ENCODE measurements at places on chromosomes 2 and 18.
A peak's percentile ranks its signal among the peaks of the same experiment; 100 is the strongest.

- H3K4me1 ChIP-seq, result no peaks in the 10 kb centered on the region
- H3K27ac ChIP-seq, result no peak overlapping the region
- DNase-seq, result no peak
- no peaks in the 10 kb centered on the region for H3K27me3 ChIP-seq
- no peaks in the 10 kb centered on the region for H3K36me3 ChIP-seq
- H3K4me3 ChIP-seq, result no peak overlapping the region
Measured at GRCh38 chr2:122273785-122274419, 518.5 kb downstream of the TSN start.

DNA sequence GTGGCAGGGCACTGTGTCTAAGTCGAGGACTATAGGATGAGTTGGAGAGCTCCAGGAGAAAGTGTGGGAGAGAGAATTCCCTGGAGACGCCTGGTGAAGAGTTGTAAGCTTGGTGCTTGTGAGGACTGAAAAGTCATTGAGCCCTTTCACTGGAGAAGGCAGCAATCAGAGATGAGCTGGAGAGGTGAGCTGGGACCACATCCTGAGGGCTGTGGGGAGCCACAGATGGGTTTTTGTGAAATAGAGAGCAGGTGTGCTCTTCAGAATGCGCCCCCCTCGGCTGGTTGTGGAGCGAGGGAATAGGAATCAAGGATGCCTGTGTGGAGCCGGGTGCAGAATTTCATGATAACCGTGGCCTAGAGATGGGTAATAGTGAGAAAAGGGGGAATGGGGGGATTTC, 224.3 kb downstream of the KLHL29 start:
- DNase-seq, result no peak
- H3K27me3 ChIP-seq, result no peaks in the 10 kb centered on the region
- H3K27ac ChIP-seq, result no peak overlapping the region
- no peak overlapping the region for H3K4me3 ChIP-seq
- no peaks in the 10 kb centered on the region for H3K36me3 ChIP-seq
- H3K4me1 ChIP-seq, result no peaks in the 10 kb centered on the region

DNA sequence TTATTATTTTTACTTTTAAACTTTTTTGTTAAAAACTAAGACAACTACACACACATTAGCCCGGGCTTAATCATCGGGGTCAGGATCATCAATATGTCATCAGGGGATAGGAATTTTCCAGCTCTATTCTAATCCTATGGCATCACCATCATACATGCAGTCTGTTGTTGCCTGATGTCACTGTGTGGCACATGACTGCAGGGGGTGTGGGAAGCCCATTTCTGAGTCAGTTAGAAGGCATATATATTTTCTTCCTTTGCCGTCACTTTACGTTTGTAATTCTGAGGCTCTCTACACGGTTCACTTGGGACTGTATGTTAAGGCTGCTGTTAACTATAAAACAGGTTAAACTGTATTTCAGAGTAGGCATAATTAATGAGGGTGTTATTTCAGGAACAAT, 144.4 kb upstream of the ITGA6 start:
- H3K36me3 ChIP-seq, result no peaks in the 10 kb centered on the region
- H3K27me3 ChIP-seq, result no peaks in the 10 kb centered on the region
- H3K4me3 ChIP-seq, result no peak overlapping the region
- H3K4me1 ChIP-seq, result no peaks in the 10 kb centered on the region
- DNase-seq, result peak; percentile 29
- no peak overlapping the region for H3K27ac ChIP-seq

- peak; percentile 81 for DNase-seq
- no peaks in the 10 kb centered on the region for H3K27me3 ChIP-seq
- no peak overlapping the region for H3K27ac ChIP-seq
Measured at GRCh38 chr2:58479535-58480140, 238.5 kb upstream of the FANCL start.

- H3K27me3 ChIP-seq, result no peaks in the 10 kb centered on the region
- DNase-seq, result peak; percentile 37
Measured at GRCh38 chr2:120820953-120821279, 85.2 kb downstream of the GLI2 start.

- peak within 1 kb of the TSS; percentile 58 for H3K4me3 ChIP-seq
- no peak within 1 kb of the TSS for H3K27ac ChIP-seq
- peak; percentile 80 for DNase-seq
- H3K4me1 ChIP-seq, result peaks cover 3% of the 10 kb centered on the region
- H3K27me3 ChIP-seq, result no peaks in the 10 kb centered on the region
- H3K36me3 ChIP-seq, result no peaks in the 10 kb centered on the region
Measured at GRCh38 chr2:130755256-130756052, at the start of gene AMER3. Gene AMER3 (plus strand): TSS chr2:130755540. CDS start chr2:130762073, 6,533 bp downstream.

DNA sequence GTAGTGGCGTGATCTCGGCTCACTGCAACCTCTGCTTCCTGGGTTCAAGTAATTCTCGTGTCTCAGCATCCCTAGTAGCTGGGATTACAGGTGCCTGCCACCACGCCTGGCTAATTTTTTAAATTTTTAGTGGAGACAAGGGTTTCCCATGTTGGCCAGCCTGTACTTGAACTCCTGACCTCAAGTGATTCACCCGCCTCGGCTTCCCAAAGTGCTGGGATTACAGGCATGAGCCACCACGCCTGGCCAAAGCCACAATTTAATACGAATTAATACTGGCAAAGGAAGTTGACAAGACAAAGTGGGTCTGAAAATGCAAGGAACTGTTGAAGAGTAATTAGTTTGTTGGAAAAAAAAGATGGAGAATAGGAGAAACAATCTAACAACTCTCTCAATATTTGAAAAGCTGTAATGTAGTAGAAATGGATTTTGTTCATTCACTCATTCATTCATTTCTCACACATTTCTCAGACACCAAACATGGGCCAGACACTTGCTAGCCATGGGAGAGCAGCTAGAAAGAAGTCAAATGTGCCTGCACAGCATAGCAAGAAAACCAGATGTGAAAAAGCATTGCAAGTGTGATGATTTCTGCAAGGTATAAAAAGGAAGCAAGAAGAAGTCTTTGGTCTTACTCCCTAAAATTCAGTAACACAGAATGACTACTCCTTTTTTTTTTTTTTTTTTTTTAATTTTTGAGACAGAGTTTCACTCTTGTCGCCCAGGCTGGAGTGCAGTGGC, 39.4 kb upstream of the ATL2 start:
- H3K27ac ChIP-seq, result no peak overlapping the region
- no peaks in the 10 kb centered on the region for H3K36me3 ChIP-seq
- H3K27me3 ChIP-seq, result no peaks in the 10 kb centered on the region
- H3K4me1 ChIP-seq, result no peaks in the 10 kb centered on the region
- no peak for DNase-seq

GRCh38 chr2:211237586-211238275, 681.3 kb downstream of the CPS1 start:
- H3K36me3 ChIP-seq, result no peaks in the 10 kb centered on the region
- no peaks in the 10 kb centered on the region for H3K4me1 ChIP-seq
- H3K4me3 ChIP-seq, result no peak overlapping the region

GRCh38 chr2:38654528-38655381, 11.2 kb upstream of the GALM start:
- no peaks in the 10 kb centered on the region for H3K4me1 ChIP-seq
- H3K27me3 ChIP-seq, result no peaks in the 10 kb centered on the region
- H3K36me3 ChIP-seq, result no peaks in the 10 kb centered on the region
- H3K4me3 ChIP-seq, result no peak overlapping the region

DNA sequence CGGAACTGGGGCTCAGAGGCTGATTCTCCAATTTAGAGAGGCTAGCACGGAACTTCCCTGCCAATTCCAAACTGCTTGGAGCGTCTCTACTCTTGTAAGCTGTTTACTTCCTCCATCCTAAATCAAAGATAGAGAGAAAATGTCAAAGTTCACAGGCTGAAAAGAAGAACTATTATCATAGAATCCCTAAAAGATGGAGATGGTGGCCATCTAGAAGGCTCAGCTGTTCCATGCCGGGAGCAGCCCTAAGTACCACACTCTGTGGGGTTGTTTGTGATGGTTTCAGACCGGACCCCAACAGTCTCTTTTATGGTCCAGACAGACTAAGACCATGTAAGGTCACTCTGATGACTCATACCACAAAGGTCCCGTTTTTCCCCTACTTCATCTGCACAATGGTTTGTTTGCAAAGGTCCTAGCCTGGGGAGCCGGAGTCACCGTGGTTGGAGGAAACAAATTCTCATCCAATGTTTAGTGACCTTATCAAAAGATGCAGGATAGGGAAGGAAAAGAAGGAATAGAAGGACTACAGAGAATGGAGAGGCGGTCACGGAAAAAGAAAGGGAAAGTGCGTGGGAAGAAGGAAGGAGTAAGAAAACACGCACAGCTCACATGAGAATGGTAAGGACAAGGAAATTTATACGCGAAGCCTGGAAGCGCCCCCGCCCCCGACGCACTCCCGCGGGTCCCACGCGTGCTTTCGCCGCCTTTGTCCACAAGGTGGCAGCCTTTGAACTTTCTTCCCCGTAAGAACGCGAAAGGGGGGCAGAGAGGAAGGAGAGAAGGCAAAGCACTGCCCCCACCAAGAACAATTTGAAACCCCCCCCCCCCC, 453 bp upstream of the ANTXR1 start:
- H3K4me1 ChIP-seq, result peaks cover 11% of the 10 kb centered on the region
- peak overlapping the region; percentile 76 for H3K27ac ChIP-seq
- no peaks in the 10 kb centered on the region for H3K27me3 ChIP-seq
- DNase-seq, result peak; percentile 55
- H3K4me3 ChIP-seq, result no peak overlapping the region

GRCh38 chr2:239819974-239820555, 205.1 kb downstream of the NDUFA10 start:
- no peaks in the 10 kb centered on the region for H3K27me3 ChIP-seq
- no peaks in the 10 kb centered on the region for H3K4me1 ChIP-seq
- H3K27ac ChIP-seq, result no peak overlapping the region

GRCh38 chr2:27765621-27766286, 5.8 kb upstream of the MRPL33 start:
- H3K4me1 ChIP-seq, result no peaks in the 10 kb centered on the region
- H3K36me3 ChIP-seq, result no peaks in the 10 kb centered on the region
- no peak for DNase-seq
- no peaks in the 10 kb centered on the region for H3K27me3 ChIP-seq

DNA sequence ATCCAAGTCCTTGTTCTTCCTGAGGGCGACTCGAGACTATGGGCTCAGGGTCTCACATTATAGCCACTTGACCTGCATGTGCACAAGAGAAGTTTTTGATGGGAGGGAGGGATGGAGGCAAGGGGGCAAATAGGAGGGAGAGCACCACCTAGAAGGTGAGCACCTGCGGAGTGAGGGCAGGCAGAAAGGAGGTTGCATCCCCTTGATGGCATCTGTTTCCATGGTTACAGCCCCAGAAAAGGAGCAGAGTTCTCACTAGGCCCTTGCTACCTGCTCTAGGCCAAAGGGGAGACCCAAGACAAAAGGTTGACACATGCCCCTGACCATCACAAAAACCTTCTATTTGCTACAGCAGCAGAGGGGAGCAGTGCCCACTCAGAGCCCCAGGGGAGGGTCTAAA, 131.5 kb upstream of the SERTAD2 start:
- no peak for DNase-seq
- no peak overlapping the region for H3K27ac ChIP-seq
- no peaks in the 10 kb centered on the region for H3K4me1 ChIP-seq
- no peaks in the 10 kb centered on the region for H3K36me3 ChIP-seq
- H3K27me3 ChIP-seq, result no peaks in the 10 kb centered on the region

DNA sequence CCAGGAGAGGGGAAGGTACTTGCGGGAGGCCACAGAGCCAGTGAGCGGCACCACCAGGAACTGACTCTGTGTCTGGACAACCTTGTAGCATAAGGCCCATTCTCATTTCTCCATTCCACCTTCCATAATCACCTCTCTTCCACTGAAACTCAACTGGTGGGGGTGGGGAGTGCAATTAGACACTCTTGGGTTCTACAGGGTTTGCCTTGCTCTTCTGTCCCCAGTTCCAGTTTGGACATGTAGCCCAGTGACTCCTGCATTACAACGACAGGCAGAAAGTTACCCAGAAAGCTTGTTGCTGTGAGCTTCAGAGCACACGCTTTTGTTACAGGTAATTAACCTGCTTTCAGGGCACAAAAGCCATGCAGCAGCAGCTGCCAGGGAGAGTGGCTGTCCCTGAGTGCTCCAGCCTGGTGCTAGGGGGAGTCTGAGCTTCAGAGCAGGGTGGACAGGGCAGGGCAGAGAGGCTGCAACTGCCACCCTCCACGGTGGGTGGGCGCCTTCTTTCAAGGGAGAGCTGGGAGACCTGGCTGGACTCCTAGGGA, 65.2 kb downstream of the COPS8 start:
- no peaks in the 10 kb centered on the region for H3K36me3 ChIP-seq
- no peak for DNase-seq
- H3K27ac ChIP-seq, result no peak overlapping the region
- no peak overlapping the region for H3K4me3 ChIP-seq
- no peaks in the 10 kb centered on the region for H3K4me1 ChIP-seq

DNA sequence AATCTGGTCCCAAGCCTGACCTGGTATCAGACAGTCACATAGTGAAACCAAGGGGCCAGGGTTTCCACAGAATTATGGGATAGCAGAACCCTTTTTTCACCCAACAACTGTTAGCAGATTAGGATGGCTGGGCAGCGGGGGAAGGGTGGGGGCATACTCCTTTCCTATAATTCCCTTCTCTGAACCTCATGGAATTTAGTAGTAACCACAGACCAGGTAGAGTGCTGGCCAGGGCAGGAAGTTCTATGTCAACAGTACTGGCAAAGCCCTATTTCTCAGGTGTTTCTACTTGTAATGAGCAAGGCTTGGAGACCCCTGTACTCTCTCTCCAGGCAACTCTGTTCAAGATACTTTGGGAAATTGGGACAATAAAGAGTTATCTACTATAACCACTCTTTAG, 174.6 kb downstream of the THADA start:
- no peak for DNase-seq
- H3K36me3 ChIP-seq, result no peaks in the 10 kb centered on the region
- no peak overlapping the region for H3K4me3 ChIP-seq

- no peak overlapping the region for H3K4me3 ChIP-seq
- no peaks in the 10 kb centered on the region for H3K4me1 ChIP-seq
- H3K27me3 ChIP-seq, result no peaks in the 10 kb centered on the region
- DNase-seq, result peak; percentile 77
- H3K27ac ChIP-seq, result no peak overlapping the region
Measured at GRCh38 chr18:69469444-69469919, 68.8 kb downstream of the DOK6 start.

GRCh38 chr2:26396734-26397298, 4.9 kb upstream of the DRC1 start:
- no peaks in the 10 kb centered on the region for H3K36me3 ChIP-seq
- no peak overlapping the region for H3K4me3 ChIP-seq
- no peak for DNase-seq
- H3K27me3 ChIP-seq, result no peaks in the 10 kb centered on the region
- no peak overlapping the region for H3K27ac ChIP-seq
